ENCODE measurements at places on chromosomes 2 and 18. TPM values are rescaled to one million over a fixed set of nuclear protein-coding genes. Genes with fewer than 3 reads are reported as not detected.

GRCh38 chr2:48459921-48460320, 70.0 kb upstream of the STON1 start:
- no peak for DNase-seq
- no peaks in the 10 kb centered on the region for H3K27me3 ChIP-seq
- no peaks in the 10 kb centered on the region for H3K4me1 ChIP-seq
- no peak overlapping the region for H3K4me3 ChIP-seq

The GULP1 gene
- not detected for total RNA-seq

GRCh38 chr18:43175257-43175656, 59.8 kb upstream of the RIT2 start:
- no peaks in the 10 kb centered on the region for H3K4me1 ChIP-seq
- no peaks in the 10 kb centered on the region for H3K36me3 ChIP-seq
- H3K4me3 ChIP-seq, result no peak overlapping the region
- DNase-seq, result no peak
- no peak overlapping the region for H3K27ac ChIP-seq

DNA sequence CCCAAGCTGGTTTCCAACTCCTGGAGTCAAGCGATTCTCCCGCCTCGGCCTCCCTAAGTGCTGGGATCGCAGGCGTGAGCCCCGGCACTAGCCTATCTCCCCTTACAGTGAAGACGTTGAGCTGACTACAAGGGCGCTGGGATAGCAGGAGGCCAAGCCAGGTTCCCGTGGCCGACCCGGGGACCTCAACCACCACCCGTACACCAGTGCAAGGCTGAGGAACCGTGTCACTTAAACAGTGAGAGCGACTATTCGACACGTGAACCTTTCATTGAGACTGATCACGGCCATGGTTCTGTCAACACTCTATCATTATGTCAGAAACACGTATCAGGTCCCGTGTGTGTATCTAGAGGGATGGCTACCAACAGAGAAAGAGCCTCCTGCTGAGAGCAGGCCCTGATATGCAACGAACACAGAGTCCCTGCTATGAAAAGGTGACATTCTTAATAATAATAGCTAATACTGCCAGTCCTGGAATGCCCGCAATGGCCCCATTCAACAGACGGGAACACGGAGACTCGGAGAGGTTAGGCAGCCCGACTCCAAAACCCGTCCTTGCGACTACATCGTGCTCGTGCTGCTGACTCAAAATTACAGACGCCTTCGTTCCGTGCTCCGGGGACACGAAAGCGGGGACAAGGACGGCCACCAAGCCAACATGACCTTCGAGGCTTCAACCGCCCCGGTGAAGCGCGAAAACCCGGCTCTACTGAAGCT, 833 bp downstream of the AFG3L2 start:
- H3K4me1 ChIP-seq, result peaks cover 54% of the 10 kb centered on the region
- peaks cover 21% of the 10 kb centered on the region for H3K36me3 ChIP-seq
- DNase-seq, result peak; percentile 27
- H3K27me3 ChIP-seq, result peaks cover 2% of the 10 kb centered on the region

The TUBA3E gene
- total RNA-seq, result not detected

DNA sequence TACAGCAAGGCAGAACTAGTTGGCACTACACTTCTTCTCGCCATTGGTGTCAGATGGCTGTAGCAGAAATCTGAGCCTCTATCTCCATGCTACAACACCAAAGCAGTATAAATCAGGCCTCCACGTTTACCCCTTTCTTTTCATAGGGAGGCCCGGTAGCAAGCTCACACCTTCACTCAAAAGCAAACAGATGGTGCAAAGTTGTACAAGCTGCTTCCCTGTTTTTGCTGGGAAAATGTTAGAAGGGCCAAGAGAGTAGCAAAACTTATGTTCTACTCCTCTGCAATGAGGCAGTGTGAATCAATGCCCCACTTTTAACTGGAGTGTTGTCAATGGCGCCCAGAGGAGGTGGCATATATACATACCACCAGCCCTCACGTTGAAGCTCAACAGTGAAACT, 369.6 kb upstream of the NRXN1 start:
- no peak overlapping the region for H3K4me3 ChIP-seq
- H3K27ac ChIP-seq, result no peak overlapping the region
- H3K27me3 ChIP-seq, result no peaks in the 10 kb centered on the region
- H3K36me3 ChIP-seq, result no peaks in the 10 kb centered on the region
- no peaks in the 10 kb centered on the region for H3K4me1 ChIP-seq

DNA sequence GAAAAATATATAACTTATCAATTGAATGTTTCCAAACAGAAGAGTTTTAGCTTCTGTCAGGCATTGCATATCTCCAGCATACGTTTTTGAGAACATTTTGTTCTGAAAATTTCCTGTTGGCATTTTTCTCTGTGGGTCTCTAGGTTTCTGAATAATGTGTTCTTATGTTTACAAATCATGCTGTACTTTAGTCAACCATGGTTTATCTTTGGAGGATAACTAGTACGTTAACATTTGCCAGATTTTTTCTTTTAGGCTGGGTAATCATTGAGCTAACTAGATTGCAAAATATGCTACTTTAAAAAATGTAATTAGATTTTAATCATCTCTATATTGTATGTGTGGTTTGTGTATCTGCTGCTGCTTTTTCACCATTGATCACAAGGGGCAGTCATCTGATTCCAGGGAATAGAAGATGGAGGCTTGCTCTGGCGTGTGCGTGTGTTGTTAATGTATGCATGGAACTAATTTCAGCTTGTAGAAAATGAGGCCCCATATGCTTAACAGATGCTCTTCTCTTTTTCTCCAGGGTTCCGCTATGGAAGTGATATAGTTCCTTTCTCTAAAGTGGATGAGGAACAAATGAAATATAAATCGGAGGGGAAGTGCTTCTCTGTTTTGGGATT, 21.3 kb downstream of the XRCC5 start:
- H3K4me1 ChIP-seq, result peaks cover 52% of the 10 kb centered on the region
- H3K4me3 ChIP-seq, result no peak overlapping the region
- H3K36me3 ChIP-seq, result peaks cover 82% of the 10 kb centered on the region
- H3K27ac ChIP-seq, result no peak overlapping the region
- DNase-seq, result no peak
